ENCODE measurements at places on chromosomes 12 and 14.

GRCh38 chr14:104350463-104351185, 212.2 kb downstream of the KIF26A start:
- no peak for DNase-seq

GRCh38 chr14:67859169-67859749, 39.7 kb downstream of the RAD51B start:
- no peak for DNase-seq

GRCh38 chr12:25833657-25834056, 124.8 kb upstream of the RASSF8 start:
- no peak for DNase-seq

- no peak for DNase-seq
These were observed 13.6 kb downstream of the SNX6 start for GRCh38 chr14:34616360-34616759.

DNA sequence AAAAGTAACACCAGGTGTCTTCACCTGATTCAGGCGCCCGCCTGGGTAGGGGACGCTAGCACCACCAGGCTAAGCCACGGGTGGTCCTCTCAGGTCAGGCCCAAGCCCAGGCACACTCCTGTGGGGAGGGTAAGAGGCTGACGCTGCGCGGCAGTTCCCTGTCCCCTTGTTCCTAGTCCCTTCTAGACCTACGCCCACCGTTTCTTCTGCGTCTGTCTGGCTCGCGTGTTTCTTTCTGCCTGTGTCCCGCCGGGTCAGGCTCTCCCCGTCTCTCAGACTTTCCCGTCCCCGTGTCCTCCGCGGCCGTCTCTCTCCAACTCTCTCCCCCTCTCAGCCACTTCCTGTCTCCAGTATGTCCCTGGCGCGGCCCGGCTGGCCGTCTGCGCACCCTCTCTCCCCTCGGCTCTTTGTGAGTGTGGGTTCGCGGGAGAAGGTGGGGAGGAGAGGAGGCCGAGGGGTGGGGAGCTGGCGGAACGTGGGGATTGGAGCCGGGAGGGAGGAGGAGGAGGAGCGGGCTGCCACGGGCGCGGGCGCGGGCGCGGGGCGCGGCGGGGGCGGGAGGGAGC, 3.1 kb upstream of the TNS2 start:
- DNase-seq: no peak

DNA sequence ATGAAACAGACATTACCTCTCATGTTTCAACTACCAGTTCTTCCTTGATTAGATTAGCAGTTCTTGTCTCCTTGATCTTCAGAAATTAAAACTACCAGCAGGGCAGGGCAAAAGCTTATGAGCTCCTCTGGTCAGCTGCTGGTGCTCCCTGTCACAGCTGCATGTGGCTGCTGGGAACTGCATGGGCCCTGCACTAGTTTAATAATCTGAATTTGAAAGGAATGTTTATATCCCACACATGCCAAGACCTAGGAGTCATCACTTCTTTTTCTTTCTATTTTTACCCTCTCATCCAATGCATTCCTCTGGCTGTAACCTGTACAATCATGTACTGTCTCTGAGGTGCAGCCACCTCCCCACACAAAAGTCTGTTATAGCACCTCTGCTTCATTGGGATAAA, 73.9 kb downstream of the ARMH4 start:
- DNase-seq: no peak

DNA sequence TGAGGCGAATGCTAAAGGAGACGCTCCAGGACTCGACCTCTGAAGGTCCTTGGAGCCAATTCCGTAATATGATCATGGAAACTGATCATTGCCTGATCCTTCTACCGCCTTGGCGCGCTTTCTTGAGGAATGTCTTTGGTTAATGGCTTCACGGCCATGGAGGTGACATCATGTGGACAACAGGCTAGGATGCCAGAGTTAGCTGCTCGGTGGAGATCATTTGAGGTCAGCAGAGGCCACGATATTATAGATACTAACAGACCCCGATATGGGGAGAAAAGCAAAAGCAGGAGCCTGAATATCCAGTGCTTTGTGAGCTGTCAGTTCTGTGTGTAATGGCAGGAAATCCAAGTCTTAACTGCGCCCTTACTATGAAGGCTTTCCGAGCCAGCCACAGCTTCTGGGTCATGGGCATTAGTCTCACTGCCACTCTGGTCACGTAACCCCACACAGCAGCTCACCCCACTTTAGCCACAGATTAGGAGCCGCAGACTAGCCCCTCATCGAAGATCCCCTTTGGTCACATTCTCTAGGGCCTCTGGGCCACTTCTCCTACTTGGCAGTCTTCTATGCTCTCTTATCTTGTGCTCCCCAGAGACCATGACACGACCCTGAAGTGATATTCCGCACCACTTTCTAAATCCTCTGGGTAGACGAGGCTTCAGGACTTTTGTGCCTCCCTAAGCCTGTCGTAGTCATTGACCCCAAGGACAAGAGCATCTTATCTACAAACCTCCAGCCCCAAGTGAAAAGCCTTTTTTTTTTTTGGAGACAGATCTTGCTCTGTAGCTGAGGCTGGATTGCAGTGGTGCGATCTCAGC, 724 bp upstream of the CS start:
- DNase-seq: no peak

GRCh38 chr12:3302401-3303041, 188.5 kb upstream of the PRMT8 start:
- DNase-seq: no peak

GRCh38 chr14:52840877-52841276, 49.5 kb upstream of the GNPNAT1 start:
- no peak for DNase-seq

GRCh38 chr14:49865431-49865859, 12.9 kb upstream of the NEMF start:
- no peak for DNase-seq

DNA sequence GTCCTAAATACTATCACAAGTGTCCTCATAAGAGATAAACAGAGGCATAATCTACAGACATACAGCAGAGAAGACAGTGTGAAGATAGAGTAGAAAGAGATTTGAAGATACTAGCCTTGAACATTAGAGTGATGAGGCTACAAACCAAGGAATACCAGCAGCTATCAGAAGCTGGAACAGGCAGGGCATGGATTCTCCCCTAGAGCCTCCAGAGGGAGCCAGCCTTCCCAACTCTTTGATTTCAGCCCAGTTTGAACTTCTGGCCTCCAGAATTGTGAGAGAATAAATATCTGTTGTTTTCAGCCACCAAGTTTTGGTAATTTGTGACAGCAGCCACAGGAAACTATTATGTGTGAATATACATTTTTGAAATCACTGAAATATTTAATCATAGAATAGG, 47.2 kb downstream of the CCDC91 start:
- no peak for DNase-seq

DNA sequence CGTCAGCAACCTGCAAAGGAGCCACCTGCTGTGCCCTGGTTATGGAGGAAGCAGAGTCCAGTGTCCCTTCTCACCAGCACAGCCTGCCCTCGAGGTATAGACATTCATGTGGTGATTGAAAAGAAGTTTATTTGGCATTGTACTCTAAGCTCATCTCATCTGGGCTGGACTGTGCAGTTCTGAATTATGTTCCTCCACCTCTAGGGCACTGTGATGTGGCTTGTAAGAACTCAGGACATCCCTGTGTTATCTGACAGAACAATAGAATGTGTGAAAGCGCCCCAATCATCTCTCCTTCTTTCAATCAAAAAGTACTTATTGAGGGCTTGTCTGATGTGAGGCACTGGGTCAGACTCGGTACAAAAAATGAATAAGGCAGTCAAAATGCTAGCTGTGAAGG, 140.1 kb downstream of the DHRS2 start:
- no peak for DNase-seq

DNA sequence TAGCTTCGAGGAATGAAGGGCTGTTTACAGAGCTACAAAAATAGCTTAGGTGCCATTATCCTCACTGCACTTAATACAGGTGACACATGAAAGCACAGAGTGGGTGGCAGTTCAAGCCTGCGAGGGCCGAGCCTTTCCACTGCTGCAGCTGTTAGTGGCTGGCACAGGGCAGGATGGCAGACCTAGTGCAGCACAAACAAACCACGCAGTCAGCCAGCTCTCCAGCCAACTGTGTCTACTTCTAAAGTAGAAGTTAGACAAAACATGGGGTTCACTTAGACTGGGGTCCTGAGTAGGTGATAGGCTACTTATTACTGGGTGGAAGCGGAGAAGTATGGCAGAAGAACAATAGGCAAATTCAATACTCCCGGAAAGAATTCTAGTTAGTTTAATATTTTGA, 95.4 kb downstream of the DUSP16 start:
- DNase-seq: no peak

- no peak for DNase-seq
These were observed 117.2 kb upstream of the SSTR1 start for GRCh38 chr14:38090506-38090905.

DNA sequence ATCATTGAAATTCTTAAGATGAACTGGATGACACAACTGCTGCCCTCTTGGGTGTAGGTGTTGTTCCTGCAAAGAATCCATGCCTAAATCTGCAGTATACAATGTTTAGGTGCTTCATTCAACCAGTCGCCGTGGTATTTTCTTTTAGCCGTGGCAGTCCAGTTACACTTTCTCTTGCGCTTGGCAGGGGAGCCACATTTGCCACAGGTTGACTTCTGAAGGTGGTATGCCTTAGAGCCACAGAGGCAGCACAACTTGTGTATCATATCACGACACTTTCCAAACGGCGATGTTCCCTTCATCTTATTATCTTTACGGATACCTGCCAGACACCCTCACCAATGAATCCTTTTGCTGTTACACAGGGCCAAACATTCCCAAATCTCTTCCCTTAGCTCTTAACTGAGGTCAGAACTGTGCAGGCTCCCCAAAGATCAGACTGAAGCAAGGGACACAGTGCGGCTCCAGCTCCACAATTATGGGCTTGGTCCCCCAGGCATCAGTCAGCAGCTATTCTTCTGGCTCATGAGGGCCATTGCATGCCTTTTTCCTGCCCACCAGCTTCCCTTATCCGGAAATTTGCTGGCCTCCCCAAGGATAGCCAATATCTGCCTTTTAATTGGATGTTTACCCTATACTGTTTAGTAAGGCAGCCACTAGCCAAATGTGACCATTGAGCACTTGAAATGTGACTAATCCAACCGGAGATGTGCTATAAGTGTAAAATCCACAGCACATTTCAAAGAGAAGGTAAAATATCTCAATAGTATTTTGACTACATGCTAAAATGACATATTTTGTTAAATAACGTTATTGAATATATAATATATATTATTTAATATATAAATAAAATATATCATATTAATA, 50.7 kb downstream of the SENP1 start:
- no peak for DNase-seq

DNA sequence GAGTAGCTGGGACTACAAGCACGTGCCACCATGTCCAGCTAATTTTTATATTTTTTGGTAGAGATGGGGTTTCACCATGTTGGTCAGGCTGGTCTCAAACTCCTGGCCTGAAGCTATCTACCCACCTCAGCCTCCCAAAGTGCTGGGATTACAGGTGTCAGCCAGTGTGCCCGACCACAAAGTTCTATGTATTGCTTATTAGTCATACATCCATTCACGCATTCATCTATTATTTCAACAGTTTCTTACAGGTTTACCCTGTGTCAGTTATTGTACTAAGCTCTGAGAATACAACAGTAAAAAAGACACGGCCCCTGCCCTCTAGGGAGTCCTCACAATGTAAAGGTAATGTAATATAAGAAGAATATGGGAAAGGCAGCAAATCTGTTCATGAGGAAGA, 188.9 kb upstream of the BTG1 start:
- DNase-seq: no peak

DNA sequence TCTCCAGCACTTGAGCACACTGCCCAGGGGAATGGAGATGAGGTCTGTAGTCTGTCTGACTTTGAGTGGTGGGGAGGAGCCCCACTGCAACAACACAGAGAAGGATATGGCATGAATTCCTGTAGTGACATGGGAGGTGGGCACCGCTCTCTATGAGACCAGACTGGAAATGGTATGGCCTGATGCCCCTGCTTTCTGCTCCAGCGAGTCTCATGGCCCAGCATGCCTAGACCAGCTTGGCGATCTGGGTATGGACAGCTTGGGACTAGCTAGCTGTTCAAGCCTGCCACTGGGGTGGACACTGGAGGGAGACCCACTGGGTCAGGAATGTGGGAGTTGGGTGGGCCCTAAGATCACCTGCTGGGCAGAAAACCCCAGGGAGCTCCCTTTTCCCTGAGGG, 477.8 kb upstream of the SEL1L start:
- no peak for DNase-seq

- DNase-seq: no peak
These were observed 190.2 kb downstream of the FSCB start for GRCh38 chr14:44316647-44317440.

DNA sequence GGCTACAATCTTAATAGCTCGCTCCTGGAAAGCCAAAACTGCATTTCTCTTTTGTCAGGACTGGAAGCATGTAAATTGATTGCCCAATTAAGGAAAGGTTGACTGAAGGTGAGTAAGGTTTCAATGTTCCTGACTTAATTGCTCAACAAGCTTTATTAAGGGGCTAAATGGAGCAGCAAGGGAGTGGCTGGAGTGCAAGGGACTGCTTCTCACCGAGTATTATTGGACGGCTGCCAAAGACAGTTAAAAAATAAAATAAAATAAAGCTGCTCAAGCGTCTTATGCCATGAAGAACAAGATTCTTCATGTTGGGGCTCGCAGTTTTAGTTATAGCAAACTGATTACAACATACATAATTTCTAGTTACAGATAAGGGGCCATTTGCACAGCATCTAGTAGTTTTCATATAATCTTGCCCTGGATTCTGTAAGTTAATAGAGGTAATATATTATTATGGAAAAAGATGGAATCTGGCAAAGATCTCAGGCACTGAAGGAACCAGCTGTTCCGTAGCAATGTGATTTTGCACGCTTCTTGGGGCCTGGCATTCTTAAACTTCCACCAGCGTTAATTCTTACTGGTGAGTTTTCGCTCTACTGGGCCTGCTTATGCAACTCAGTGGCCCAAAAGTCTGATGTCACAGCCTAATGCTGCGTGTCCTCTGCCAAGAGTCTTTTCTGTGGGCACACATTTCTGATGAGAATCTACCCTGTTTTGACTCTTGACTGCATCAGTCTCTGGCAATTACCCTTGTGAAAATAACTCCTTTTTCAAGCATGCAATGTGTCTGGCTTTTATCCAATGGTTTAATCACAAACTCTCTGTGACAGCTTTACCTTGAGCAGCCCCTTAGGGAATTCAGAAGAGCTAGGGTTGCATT, 108.5 kb downstream of the SLC38A1 start:
- DNase-seq: no peak

DNA sequence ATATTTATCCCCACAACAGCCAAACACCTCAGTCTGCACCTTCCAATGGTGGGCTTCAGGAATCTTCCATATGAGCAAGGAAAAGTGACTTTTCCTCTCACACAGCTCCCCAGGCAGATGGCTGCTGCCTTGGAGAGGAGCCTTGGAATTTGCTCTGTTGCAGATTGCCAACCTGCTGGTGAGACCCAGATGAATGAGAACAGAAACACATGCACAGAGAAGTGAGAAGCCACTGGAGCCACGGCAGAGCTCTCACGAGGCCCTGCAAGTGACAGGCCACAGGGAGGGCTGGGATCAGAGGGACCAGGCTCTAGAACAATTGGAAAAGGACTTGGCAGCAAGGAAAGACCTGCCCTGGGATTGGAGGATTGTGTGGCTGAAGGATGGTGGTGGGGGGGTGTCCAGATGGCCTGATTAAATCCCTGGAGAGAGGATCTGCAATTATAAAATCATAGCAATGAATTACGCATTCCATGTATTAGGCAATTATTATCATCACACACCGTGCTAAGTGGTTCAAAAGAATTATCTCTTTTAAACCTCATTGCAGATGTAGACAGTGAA, 84.9 kb upstream of the PWP1 start:
- no peak for DNase-seq
